ENCODE measurements at places on chromosomes 11 and 22. TPM values are rescaled to one million over a fixed set of nuclear protein-coding genes. Genes with fewer than 3 reads are reported as not detected.

DNA sequence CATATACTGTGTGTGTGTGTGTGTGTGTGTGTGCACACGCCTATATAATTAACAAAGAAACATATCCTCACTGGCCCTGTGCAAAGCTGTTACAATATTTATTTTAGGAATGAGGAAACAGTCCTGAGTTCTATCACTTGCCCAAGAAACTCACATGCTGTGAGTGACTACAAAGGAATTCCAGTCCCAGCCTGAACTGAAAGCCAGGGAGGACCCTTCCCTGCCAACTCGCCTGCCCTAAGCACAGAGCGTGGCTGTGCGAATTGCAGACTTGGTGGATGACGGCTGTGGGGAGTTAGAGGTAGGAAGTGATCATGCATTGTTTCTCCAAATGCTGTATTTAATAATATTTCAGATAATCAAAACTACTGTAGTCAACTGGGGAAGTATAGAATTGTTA, 26.4 kb upstream of the CD5 start:
- no peaks in the 10 kb centered on the region for H3K27me3 ChIP-seq
- peak overlapping the region; percentile 52 for H3K27ac ChIP-seq
- H3K36me3 ChIP-seq: no peaks in the 10 kb centered on the region
- H3K4me3 ChIP-seq: no peak overlapping the region

- H3K27ac ChIP-seq: peak overlapping the region; percentile 81
- peaks cover 29% of the 10 kb centered on the region for H3K4me1 ChIP-seq
- H3K4me3 ChIP-seq: no peak overlapping the region
- DNase-seq: no peak
Observed at GRCh38 chr22:44183287-44183588, 2.5 kb downstream of the PARVG start.

TCN1 gene
- 0.38 TPM for total RNA-seq

DNA sequence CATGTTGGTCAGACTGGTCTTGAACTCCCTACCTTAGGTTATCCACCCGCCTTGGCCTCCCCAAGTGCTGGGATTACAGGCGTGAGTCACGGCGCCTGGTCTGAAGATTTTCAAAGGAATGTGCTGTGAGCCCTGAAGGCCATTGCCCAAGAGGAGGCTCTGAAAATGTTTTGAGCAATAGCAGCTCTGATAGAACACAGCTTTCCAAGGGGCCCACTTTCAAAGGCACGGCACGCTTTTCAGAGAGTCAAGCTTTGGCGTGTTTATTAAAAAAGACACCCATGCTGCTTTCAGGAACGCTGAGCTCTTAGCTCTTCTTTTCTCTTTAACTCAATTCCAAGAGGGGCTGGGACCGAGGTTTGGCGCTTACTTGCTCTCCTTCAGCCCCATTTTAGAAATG, 73.8 kb upstream of the CDON start:
- H3K4me3 ChIP-seq: no peak overlapping the region
- H3K27ac ChIP-seq: no peak overlapping the region
- H3K36me3 ChIP-seq: no peaks in the 10 kb centered on the region
- H3K4me1 ChIP-seq: no peaks in the 10 kb centered on the region
- DNase-seq: no peak

DNA sequence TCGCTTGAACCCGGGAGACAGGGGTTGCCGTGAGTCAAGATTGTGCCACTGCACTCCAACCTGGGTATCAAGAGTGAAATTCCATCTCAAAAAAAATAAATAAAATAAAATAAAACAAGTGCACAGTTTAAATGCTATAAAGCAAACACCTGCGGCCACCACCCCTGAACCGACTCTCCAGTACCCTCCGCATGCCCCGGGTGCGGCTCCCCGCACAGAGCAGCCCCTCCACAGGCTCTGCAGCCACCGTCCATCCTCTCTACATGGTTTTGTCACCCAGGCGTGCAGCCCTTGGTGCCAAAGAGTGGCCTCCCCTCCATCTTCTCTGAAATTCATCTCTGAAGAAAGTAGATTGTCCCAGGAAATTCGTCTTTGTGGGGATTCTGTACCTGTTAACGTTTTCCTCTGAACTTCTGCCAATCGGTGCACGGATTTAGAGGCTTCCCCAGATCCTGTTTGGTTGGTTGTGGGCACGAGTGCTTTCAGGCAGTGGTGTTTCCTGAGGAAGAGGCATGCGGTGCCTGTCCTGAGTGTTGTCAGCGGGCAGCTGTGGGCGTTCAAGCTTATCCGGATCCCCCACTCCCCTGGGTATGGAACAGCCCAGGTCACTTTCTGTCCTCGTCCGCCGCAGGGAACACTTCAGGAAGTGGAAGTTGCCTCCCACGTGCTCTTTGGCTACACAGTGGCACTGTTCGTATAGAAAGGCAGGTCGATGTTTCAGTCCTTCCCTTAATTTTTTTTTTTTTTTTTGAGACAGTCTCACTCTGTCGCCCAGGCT, 4.1 kb downstream of the MIOX start:
- H3K4me3 ChIP-seq: no peak overlapping the region
- no peak overlapping the region for H3K27ac ChIP-seq
- DNase-seq: no peak

OR8G5 gene
- total RNA-seq: not detected

- DNase-seq: no peak
- peaks cover 6% of the 10 kb centered on the region for H3K36me3 ChIP-seq
- H3K4me1 ChIP-seq: peaks cover 54% of the 10 kb centered on the region
- no peaks in the 10 kb centered on the region for H3K27me3 ChIP-seq
- peak overlapping the region; percentile 94 for H3K27ac ChIP-seq
Observed at GRCh38 chr11:65381716-65382032, 772 bp downstream of the SLC25A45 start.

PPARA gene
- 23.2 TPM for total RNA-seq

DNA sequence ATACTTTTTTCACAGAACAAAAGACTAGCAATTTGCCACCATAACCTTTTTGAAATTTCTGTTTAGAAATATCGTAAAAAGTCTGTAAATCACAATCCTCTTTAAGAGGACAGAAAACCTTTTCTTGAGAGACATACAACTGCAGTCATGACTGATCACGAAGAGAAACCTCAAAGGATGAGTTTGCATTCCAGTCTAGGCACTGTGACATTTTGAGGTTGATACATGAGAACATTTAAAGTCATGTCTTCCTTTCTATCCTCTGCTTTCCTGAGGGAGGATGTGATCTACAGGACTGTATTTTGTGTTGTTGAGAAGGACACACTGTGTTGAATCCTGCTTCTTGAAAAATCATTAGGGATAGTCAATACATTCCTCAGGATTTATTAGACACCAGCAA, 476.7 kb upstream of the CCDC179 start:
- no peak overlapping the region for H3K4me3 ChIP-seq
- H3K27ac ChIP-seq: no peak overlapping the region
- H3K27me3 ChIP-seq: no peaks in the 10 kb centered on the region

GRCh38 chr11:120173807-120174206, 35.9 kb upstream of the TRIM29 start:
- peaks cover 19% of the 10 kb centered on the region for H3K27me3 ChIP-seq
- no peak overlapping the region for H3K4me3 ChIP-seq
- no peak for DNase-seq
- H3K4me1 ChIP-seq: no peaks in the 10 kb centered on the region
- no peaks in the 10 kb centered on the region for H3K36me3 ChIP-seq
- H3K27ac ChIP-seq: no peak overlapping the region

DNA sequence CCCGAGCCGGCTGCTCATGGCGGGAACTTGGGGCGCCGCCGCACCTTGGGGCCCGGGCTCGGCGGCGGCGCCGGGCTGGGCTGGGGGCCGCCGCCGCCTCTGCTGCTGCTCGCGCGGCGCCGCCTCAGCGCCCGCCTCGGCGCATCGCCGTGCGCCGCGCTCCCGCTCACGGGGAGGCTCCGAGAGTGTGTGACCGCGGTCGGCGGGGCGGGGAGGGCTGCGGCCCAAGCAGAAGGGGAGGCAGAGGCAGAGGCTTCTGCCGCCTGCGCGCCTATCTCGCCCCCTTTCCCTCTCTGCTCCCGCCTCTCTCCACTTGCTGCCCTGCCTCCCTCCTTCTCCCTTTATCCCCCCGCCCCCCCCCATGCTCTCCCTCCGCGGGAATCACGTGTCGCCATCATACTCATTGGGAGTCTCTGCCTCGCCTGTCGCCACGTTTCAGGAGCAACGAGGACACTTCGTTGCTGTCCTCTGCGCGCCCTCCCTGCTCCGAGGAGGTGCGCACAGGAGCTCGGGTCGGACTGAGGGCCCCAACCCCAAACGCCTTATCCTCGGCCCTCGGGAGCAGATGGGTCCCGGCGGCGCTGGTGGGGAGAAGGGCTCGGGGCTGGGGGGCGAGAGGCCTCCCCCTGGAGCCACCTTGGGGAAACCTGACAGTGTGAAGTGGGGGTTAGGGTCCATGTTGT, at the start of gene GUCY1A2:
Gene GUCY1A2, minus strand, starts transcription at position 258 of the 683 bp plus-strand sequence. CDS start 421 bp downstream, outside the sequence.
- H3K27me3 ChIP-seq: peaks cover 16% of the 10 kb centered on the region
- H3K4me3 ChIP-seq: no peak within 1 kb of the TSS
- H3K36me3 ChIP-seq: no peaks in the 10 kb centered on the region

SCGB2A2 gene
- total RNA-seq: not detected

DNA sequence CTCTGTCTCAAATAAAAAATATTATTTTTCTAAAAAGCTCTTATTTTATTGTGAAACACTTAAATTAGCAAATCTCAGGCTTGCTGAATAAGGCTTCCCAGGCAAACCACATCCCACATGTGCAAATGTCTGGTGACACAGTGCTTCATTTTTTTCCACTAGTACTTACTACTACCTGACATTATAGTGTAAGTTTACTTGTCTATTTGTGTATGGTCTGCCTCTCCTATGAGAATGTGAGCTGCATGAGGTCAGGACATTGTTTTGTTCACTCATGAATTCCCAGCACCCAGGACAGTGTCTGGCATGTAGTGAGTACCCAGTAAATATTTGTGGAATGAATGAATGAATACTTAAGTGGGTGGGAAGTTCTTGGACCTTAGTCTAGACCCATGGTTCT, 103.1 kb downstream of the PTPRJ start:
- no peaks in the 10 kb centered on the region for H3K36me3 ChIP-seq
- no peaks in the 10 kb centered on the region for H3K27me3 ChIP-seq
- no peak for DNase-seq
- no peak overlapping the region for H3K4me3 ChIP-seq
- peaks cover 9% of the 10 kb centered on the region for H3K4me1 ChIP-seq

DNA sequence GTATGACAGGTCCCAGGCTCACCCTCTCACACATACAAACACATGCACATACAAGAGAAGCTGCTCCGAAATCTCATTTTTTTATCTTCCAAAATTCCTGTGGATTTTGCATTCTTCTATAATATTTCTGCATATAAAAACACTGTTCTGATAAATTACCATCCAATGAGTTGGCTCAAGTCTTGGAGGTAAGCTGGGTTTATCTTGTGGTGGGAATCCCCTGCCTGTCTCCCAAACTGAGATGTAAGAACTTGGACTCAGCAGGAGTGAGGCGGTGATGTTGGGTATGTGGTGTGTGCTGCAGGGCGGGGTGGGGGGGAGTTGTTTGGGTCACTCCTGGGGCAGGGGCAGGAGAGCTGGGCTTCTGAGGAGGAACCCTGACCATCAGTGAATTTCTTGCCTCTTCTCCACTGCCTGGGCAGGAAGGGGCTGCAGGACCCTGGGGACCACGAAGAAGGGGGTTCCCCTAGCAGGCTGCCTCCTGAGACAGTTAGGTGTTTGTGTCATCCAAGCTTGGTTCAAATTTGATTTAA, 6.8 kb upstream of the P2RY6 start:
- no peak for DNase-seq
- no peaks in the 10 kb centered on the region for H3K36me3 ChIP-seq
- no peaks in the 10 kb centered on the region for H3K27me3 ChIP-seq
- no peaks in the 10 kb centered on the region for H3K4me1 ChIP-seq
- no peak overlapping the region for H3K4me3 ChIP-seq

DNA sequence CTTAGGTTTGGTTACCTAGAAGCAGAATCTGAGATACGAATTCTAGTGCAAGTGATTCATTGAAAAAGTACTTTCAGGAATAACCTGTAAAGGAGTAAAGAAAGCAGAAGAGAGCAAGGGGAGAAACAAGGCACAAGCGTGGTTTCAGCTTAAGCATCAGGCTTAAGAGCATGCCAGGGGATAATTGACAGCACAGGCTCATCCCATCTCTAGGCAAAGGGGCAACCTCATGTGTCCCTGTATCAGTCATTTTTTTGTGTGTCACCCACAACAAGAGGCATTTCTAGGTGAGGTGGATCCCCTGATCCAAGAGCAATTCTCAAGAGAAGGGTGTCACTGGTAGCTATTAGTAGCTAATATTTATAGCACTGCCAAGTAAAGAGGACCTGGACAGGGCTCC, 8.0 kb downstream of the PATE2 start:
- no peak overlapping the region for H3K4me3 ChIP-seq
- no peak overlapping the region for H3K27ac ChIP-seq

PKNOX2 gene
- not detected for total RNA-seq

ANO3 gene
- total RNA-seq: not detected
